SK-N-SH treated with all-trans-retinoic acid at 6 μM for 48 hours (cell line): ENCODE measurements at places on chromosomes 5 and 9.

- ATAC-seq: peak; percentile 55
Measured at GRCh38 chr9:97518909-97519307, 17.4 kb downstream of the TMOD1 start.

DNA sequence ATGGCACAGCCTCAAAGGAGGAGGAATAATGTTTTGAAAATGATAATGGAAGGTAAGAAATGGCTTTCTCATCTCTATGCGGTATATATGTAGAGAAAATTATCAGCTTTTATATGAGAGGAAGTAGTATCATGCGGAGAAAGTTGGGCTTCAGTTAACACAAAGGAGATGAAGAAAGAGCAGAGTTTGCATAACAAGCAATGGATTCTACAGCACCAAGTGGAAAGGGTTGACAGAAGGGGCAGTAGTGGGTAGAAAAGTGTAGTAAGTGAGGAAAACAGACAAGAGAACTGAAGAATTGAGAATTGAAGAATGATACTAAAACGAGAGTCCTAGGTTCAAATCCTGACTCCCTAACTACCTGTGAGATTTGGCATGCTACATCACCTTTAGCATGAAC is 51.0 kb downstream of the GNG10 start:
- ATAC-seq: no peak

DNA sequence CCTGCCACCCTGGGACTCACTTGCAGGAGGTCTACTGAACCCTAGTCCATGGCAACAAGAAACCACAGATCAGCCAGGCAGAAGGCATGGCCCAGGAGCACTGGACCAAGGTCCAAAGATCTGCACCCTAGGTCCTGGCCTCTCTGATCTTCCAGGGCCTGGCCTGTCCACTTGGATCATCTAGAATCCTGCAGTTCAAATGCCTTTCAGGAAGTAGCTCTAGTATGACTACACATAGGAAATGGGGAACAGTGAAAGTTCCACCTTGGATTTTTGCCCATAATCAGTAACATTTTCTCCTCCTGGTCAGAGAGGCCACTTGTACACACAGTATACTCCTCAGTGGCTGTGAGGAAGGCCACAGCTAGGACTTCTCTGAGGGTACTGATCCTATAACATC is 11.5 kb downstream of the ANXA6 start:
- no peak for ATAC-seq

DNA sequence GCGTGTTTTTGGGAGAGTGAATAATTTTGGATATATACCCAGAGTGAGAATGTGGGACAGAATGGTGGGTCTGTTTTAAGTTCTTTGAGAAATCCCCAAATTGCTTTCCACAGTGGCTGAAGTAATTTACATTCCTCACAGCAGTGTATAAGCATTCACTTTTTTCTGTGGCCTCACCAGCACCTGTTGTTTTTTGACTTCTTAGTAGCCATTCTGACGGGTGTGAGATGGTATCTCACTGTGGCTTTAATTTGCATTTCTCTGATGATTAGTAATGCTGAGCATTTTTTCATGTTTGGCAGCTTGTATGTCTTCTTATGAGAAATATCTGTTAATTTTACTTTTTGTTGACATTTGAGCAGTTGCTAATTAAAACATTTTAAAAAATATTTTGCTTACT is 9.4 kb upstream of the SPATA31D1 start:
- ATAC-seq: no peak

GRCh38 chr9:116674210-116674980 is 12.7 kb upstream of the TRIM32 start:
- no peak for ATAC-seq

- no peak for ATAC-seq
Measured at GRCh38 chr5:136211282-136212040, 18.5 kb upstream of the SMIM32 start.

DNA sequence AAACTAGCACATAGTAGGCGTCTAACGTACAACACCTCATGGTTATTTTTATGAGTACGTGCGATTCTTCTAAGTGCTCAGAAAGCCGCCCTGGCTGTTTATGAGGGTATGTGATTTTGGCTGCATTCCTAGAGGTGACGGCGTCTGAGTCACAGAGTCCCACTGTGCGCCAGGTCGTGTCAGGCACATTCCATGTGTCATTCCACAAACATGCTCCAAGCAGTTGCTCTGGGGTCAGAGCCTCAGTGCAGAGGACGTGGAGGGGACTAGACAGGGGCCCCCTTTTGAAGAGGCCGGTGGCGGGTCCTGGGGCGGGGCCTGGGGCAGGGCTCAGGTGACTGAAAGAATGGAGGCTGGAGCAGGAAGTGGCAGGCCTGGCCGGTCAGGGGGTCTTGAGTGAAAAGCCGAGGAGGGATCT is 51.9 kb downstream of the NEK6 start:
- ATAC-seq: peak; percentile 82

DNA sequence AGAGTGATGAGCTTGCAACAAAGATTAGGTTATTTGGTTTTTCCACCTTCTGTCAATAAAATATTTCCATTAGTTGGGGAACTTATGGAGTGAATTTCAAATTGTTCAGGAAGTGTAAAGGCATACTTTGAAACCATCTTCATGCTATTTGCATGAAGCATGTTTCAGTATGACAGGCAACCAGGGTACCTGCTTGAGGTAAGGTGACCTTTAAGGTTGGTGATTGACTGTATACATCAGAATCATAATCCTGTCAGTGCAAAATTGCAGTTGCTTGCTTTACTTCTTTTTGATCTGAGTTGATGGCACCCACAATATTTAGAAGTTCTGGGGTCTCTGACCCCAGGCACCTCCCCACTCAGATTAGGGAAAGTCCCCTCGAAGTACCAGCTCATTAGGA is 26.0 kb upstream of the TMEM171 start:
- no peak for ATAC-seq

- ATAC-seq: no peak
Measured at GRCh38 chr9:129287619-129288305, 109.7 kb upstream of the IER5L start.

- ATAC-seq: no peak
Measured at GRCh38 chr5:73286896-73287295, 113.9 kb downstream of the TMEM174 start.

GRCh38 chr9:137106662-137107250 is 7.8 kb downstream of the DPP7 start:
- ATAC-seq: no peak

GRCh38 chr5:139149477-139150199 is 48.5 kb downstream of the SIL1 start:
- ATAC-seq: no peak

DNA sequence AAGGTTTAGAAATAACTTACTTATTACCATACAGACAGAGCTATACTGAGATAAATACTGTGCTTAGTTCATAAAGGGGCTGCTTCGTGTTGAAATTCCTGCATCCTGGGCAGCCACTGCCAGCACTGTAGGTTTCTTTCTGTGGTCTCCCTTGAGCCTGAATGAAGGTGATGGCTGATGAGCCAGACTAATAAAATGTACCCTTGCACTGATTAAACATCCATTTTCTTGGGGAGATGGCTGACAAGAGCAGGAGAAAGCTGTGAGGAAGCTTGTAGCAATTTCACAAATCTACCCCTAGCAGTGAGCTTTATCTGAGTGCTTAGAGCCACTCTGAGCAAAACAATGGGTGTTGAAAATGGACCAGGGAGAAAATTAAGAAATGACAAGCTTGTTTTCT is 23.3 kb upstream of the ZSWIM6 start:
- ATAC-seq: peak; percentile 8; the same call in 1 of the 3 replicates

- ATAC-seq: peak; percentile 94
Measured at GRCh38 chr9:12775679-12776512, 1.1 kb downstream of the LURAP1L start.

- ATAC-seq: no peak
Measured at GRCh38 chr5:156273325-156273724, 53.6 kb upstream of the SGCD start.

GRCh38 chr9:19967216-19967887 is 178.5 kb upstream of the SLC24A2 start:
- no peak for ATAC-seq

DNA sequence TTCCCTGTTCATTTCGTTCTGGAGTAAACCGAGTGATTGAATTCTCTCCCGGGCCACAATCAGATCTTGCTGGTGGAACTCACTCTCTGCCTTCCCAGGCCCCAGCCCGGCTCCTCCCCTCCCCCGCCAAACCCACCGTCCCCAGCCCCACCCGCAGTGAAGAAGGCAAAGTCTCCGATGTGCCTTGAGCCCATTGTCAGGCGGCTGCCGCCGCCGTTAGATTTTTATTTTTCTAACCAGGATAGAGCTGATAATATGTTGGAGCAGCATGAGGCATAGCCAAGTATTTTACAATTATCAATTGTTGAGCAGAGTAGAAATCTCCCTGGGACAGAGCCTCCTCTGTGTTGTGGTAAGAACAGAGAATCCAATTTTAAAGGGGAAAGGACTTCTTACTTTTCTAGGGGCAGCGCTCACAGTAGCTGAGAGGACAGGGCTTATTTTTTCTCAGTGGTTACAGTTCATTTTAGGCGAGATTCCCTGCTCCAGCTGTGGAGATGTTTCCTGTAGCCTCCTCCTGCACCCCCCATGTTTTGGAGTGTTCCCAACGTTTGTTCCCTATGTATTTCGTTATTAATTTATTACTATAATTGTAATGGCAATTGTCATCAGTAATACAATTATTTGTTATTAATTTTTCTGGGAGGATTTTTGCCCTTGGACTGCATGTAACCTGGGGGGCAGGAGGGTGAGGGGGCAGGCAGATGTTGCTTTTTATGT is 1.3 kb downstream of the PSAT1 start:
- ATAC-seq: peak; percentile 2; the same call in 2 of the 3 replicates

- peak; percentile 59 for ATAC-seq
Measured at GRCh38 chr9:21968331-21969010, 25.7 kb downstream of the CDKN2A start.

GRCh38 chr9:98658951-98659351 is 49.8 kb downstream of the GABBR2 start:
- no peak for ATAC-seq

- no peak for ATAC-seq
Measured at GRCh38 chr5:148267962-148268361, 632 bp upstream of the SPINK13 start.

- 0 out of 3 replicates have a peak, but pooled peaks have one; percentile 20 for ATAC-seq
Measured at GRCh38 chr9:126423142-126423915, 96.7 kb downstream of the MVB12B start.

DNA sequence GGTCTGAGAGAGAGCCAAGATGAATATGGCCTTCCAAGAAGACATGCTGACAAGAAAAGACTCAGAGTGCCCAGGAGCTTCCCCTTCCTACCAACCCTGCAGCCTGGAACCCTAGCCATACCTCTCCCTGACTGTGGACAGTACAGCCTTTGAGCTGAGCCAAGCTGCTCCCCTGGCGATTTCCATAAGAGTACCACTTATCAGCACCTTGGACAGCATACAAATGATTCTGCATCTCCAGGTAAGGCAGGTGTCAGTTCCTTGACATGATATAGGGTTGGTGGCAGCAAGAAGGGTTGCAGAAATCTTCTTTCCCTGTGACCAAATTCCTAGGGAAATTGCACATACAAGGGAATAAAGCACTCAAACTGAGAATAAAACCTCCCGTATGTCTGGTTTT is 58.3 kb downstream of the MFAP3 start:
- ATAC-seq: no peak

GRCh38 chr9:24912767-24913166 is 367.1 kb upstream of the IZUMO3 start:
- ATAC-seq: no peak

- no peak for ATAC-seq
Measured at GRCh38 chr9:72635197-72635596, 113.8 kb downstream of the TMC1 start.

DNA sequence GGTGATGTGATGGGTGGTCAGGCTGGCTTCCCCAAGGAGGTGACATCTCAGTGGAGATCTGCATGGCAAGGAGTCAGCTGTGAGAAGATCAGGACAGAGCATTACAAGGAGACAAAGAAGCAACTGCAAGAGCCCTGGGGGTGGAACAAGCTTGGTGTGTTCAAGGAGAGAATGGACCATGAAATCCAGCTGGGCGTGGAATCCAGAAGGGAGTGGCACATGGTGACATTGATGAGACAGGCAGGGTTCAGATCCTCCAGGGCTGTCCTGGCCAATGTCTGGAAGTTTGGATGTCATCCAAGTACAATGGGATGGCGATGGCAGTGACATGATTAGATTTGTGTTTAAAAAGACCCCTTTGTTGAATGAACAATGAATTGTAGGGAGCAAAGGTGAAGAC is 175.6 kb downstream of the MACROH2A1 start:
- ATAC-seq: no peak

DNA sequence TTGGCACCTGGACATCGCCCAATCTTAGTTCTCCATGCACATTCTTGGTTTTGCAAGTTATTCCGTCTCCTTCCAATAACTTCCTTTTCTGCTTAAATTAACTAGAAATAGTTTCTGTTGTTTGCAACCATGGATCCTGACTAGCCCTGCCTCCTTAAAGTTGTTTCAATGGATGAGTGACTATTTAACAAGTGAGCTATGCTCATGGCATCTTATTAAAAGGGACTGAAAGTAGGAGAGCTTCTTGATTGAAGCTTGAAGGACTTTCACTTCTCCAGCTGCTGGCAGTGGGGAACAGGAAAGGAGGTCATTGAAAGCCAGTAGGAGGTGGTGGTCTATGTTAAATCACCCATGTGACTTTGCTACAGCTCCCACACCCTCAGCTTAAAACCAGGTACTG is 466.8 kb downstream of the ARHGEF28 start:
- no peak for ATAC-seq

DNA sequence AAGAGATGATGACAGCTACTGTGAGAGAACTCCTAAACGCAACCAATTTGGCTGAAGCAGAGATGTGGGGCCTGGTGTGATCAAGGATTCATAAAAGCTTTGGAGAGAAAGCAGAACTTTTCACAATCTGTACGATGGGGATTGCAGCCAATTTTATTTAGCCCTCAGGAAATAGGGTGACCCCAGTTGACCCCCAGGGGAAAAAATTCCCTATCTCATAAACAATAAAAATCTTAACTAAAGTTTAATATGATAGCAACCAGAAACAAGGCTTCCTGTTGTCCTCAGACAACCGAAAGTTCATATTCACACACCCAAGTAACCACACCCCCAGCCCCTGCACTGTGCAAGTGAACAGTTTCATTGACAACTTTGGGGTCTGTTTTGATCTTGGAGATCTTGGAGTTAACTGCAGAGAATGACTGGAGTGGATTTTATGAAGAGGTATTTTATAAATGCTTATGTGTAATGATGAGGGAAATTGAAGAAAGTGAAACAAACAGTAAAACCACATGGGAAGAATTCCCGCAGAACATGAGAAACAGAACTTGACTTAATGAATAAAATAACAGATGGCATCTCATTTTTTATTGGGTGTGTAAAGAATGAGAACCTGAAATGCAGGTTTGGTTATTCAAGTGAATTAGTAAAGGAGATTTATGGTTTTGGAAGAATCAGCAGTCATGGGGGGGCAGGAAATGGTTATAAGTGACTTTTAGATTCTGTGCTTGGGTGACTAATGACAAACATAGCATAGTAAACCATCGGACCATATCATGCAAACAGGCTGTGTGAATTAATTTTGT is 94.5 kb downstream of the PDE4D start:
- ATAC-seq: peak; percentile 53

GRCh38 chr5:53211799-53212198 is 102.2 kb upstream of the MOCS2 start:
- ATAC-seq: no peak
